ENCODE measurements at places on chromosomes 1 and 21.

- no peak for DNase-seq
Observed at GRCh38 chr21:20169812-20170576, 828.2 kb upstream of the NCAM2 start.

GRCh38 chr1:153541641-153542590 is 1.2 kb upstream of the S100A5 start:
- no peak for DNase-seq

GRCh38 chr1:23069675-23070074 is 50.4 kb downstream of the KDM1A start:
- no peak for DNase-seq

DNA sequence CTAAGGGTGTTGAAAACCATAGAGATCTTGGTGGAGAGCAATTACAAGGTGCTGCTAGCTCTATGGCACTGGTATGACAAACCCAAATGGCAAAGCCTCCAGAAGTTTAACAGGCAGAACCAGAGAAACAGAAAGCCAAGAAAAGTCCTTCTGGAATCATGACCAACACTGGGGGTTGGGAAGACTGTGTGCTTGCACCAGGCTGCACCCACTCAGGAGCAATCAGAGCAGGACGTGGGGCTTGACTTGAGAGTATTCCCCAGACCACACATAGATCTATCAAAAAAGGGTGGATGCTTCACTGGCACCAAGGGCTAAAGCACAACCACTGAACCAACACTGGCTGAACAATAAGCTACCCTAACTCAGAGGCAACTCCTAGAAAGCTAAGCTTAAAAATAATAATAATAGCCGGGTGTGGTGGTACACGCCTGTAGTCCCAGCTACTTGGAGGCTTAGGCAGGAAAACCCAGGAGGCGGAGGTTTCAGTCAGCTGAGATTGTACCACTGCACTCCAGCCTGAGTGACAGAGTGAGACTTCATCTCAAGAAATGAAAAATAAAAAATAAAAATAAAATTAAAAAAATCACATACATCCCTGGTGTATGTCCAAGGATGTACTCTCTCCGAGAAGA is 20.1 kb upstream of the ENSA start:
- no peak for DNase-seq

- no peak for DNase-seq
Observed at GRCh38 chr21:16424331-16424751, 694.6 kb downstream of the USP25 start.

GRCh38 chr1:56773341-56774066 is 45.7 kb downstream of the FYB2 start:
- no peak for DNase-seq

DNA sequence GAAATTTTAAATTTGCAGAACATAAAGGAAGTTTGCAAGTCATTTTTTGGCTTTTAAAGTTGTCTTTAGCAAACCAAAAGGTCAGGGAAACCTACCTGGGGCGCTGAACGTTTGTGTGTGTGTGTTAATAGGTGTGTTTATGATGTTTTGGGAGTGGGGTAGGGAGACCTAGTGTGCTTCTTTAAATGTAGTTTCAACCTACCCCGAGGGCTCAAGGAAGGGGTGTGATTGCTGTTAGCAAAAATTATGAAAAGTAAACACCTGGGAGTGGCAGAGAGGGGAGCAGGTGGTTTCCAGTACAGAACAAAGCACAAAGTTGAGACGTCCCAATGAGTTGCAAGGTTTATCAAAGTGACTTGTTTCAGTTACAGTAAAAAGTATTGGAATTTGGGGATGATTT is 58.7 kb upstream of the WDR26 start:
- DNase-seq, result no peak

DNA sequence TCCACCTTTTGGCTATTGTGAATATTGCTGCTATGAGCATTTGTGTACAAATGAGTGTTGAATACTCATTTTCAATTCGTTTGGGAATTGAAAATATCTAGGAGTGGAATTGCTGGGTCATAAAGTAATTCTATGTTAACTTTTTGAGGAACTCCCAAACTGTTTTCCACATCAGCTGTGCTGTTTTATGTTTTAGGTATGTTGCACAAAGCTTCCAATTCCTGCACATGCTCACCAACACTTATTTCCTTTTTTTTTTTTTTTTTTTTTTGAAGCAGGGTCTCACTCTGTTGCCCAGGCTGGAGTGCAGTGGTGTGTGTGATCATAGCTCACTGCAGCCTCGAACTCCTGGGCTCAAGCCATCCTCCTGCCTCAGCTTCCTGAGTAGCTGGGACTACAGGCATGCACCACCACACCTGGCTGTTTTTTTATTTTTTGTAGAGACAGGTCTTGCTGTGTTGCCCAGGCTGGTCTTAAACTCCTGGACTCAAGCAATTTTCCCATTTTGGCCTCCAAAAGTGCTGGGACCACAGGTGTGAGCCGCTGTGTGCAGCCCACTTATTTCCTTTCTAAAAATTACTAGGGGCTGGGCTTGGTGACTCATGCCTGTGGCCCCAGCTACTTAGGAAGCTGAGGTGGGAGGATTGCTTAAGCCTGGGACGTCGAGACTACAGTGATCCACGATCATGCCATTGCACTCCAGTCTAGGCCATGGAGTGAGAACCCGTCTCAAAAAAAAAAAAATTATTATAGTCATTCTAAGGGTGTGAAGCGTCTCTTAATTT is 33.4 kb downstream of the TMCC2 start:
- no peak for DNase-seq

- no peak for DNase-seq
Observed at GRCh38 chr1:90784186-90784847, 67.2 kb upstream of the BARHL2 start.

- DNase-seq, result no peak
Observed at GRCh38 chr1:84825161-84825560, 67.8 kb downstream of the LPAR3 start.

- no peak for DNase-seq
Observed at GRCh38 chr1:27005648-27006496, 6.8 kb downstream of the TENT5B start.

DNA sequence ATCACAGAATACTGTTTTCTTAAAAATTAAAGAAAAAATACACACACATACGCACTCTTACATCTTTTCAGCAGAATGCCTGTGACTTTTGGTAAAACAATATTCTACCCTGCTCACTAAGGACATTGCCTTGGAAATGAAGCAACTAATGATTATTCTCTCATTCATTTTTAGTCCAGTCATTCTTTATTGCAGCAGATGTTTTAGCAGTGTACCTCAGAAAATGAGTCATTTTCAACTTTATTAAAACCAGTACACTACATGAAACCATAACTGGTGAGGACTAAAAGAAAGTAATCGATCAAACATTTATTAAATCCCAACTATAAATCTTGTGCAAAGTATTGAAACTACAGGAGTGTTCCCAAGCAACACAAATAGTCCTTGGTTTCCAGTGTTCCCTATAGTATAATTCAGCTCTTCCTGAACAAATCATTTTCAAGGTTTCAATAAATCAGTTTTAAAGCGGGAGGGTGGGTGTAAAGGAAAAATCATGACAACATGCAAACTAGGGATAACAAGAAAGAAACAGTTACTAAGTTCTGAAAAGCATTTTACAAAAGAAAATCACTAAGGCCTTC is 114.2 kb downstream of the ADGRL4 start:
- DNase-seq, result no peak

GRCh38 chr1:164733070-164733469 is 174.1 kb downstream of the PBX1 start:
- DNase-seq, result no peak

GRCh38 chr1:18581420-18581880 is 49.2 kb upstream of the PAX7 start:
- DNase-seq, result peak; percentile 51

DNA sequence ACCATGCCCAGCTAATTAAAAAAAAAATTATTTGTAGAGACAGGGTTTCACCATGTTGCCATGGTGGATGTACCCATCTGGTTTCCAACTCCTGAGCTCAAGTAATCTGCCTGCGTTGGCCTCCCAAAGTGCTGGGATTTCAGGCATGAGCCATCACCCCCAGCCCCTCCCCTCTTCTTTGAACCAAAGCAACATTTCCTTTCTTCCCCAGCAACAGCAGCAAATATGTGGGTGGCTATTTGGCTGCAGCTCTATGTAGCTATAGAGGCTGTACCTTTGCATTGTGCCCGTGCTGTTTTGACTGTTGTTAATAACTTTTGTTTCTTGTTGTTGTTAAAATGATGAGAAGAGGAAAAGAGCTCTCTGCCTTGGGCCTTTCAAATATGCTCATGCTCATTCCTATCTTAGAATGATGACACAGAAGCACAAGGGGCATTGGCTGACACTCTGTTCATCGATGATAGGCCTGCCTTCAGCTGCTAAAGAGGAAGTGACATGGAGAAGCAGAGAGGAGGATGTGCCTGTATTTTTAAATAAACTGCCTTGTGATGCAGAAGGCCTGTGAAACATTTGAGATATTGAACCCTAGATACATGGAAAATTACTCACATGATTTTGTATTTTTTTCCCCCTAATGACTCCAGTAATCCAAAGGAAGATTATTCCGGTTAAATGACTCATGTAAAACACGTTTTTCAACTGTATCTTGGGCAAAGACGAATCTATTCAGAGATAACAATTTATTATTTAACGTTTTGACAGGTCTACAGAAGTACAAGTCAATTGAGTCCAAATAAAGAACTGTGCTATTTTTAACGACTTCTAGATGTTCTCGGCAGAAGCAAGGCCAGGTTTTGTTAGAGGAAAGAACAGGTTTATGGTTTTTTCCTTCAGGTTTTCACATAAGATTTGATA is 20.5 kb upstream of the XPR1 start:
- no peak for DNase-seq

DNA sequence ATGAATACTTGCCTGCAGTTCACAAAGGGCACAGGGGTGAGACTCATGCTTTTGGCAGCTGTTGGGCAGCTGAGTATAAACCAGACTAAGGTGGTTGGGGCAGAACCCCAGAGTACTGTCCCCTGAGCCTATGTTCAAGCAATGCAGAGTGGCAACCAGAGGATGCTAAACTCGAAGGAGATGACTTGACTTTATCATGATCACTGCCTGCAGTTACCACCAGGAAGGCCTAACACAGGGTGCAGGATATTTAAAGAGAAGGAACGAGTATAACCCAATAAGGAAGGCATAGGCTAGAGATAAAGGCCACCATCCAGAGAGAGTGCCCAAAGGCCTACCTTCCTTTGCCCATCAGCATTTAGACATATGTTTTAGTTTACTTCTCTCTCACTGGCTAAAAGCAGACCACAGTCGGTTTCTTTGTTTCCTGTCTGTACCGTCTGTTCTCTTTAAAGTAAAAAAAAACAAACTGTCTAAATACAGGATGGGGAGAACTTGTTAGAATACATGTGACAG is 83.3 kb downstream of the MPZL1 start:
- DNase-seq, result peak; percentile 59

DNA sequence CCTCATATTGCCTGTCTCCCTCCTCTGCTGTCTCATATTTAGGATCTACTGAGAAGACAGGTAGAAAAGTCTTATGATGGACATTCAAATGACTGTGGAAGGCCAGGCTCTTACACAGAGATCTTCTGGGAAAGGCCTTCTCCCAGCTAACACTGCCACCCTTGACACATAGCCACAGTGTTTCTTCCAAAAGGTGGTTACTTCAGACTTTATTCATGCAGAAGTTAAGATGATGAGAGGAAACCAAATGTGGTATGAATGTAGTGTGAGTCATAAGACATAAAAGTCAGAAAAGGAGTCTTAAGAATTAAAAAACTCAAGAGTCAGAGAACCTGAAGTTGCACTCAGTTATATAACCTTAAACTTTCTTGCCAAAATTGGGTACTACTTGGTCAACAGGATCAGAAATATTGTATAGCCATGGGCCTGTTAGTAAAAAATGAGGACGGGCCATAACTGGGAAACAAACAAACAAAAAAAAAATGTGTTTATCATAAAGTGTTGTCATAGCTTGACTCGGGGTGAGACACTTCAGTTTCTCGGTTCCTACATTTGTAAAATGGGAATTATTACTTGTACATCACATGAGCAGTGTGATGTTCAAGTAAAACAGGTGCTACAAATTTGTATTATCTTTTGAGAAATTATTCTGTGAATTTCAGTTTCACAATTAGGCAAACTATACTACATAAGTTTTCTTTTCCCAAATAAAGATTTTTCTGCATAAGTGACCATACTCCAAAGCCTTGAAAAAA is 1.2 kb upstream of the DENND1B start:
- DNase-seq, result peak; percentile 51

- DNase-seq, result no peak
Observed at GRCh38 chr1:74933500-74933899, 200.5 kb downstream of the TYW3 start.

GRCh38 chr1:34406833-34407539 is 230.3 kb downstream of the C1orf94 start:
- no peak for DNase-seq

DNA sequence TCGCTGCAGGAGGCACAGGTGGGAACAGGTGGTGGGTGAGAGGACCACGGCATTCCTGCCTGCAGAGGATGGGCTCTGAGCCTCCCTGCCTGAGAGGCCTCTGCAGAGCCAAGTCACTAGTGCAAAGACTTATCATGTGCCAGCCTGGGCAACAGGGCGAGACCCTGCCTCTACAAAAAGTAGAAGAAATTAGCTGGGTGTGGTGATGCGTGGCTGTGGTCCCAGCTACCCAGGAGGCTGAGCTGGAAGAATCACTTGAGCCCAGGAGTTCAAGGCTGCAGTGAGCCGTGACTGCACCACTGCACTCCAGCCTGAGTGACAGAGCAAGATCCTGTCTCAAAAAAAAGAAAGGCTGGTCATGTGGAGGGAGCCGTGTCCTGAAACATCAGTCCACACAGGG is 46.4 kb downstream of the PKNOX1 start:
- no peak for DNase-seq

- peak; percentile 54 for DNase-seq
Observed at GRCh38 chr1:112337028-112337531, 58.9 kb upstream of the CTTNBP2NL start.

- DNase-seq, result no peak
Observed at GRCh38 chr1:26164861-26165842, 3.6 kb downstream of the C1orf232 start.

- DNase-seq, result peak; percentile 19
Observed at GRCh38 chr1:6148497-6149241, 31.5 kb downstream of the CHD5 start.

GRCh38 chr1:199452627-199453026 is 574.9 kb upstream of the NR5A2 start:
- no peak for DNase-seq

- no peak for DNase-seq
Observed at GRCh38 chr1:39016604-39017171, 9.5 kb upstream of the NDUFS5 start.

DNA sequence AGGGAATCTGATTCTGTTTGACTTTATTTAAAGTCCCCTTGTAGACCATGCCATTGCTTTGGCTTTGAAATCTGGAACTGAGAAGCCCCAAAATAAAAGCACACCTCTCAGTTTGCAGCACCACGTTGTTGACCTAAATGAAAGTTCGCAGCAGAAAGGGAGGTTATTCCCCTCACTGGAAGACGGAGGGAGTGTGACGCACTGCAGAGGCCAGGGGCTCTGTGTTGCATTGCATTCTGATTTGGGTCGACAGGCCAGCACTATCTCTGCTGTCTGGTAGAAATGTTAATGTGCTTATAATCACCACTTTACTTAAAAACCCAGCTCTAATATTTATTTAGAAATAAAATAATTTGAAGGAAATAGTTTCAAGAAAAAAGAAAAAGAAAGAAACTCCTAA is 675.2 kb upstream of the NR5A2 start:
- DNase-seq, result no peak
